Right cardiac atrium (tissue), 5 donors: ENCODE measurements at places on chromosomes 6 and 20. TPM values are rescaled to one million over a fixed set of nuclear protein-coding genes. Genes with fewer than 3 reads are reported as not detected.

PPDPF gene
- 209 TPM for total RNA-seq

LHFPL5 gene
- total RNA-seq: not detected

DNA sequence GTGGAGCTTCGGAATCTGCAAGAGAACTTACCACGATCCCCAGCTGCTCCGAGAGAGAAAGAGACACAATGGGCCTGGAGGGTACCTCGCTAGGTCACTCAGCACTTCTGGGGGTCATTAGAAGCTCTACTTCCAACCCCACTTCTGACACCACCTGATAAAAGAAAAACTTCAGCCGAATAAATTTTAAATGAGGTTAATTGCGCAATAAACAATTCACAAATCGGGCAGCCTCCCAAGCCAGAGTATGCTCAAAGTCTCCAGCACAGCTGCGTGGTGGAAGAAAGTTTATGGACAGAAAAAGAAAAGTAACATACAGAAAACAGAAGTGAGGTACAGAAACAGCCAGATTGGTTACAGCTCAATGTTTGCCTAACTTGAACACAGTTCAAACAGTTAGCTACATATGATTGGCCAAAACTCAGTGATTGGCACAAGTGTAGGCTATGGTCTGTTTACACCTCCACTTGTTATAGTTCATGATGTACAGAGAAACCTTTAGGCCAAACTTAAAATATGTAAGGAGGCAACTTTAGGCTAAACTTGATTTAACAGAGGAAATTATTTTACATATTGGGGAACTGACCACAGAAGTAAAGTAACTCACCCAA is 52.6 kb downstream of the COL11A2 start:
- no peak for DNase-seq

DNA sequence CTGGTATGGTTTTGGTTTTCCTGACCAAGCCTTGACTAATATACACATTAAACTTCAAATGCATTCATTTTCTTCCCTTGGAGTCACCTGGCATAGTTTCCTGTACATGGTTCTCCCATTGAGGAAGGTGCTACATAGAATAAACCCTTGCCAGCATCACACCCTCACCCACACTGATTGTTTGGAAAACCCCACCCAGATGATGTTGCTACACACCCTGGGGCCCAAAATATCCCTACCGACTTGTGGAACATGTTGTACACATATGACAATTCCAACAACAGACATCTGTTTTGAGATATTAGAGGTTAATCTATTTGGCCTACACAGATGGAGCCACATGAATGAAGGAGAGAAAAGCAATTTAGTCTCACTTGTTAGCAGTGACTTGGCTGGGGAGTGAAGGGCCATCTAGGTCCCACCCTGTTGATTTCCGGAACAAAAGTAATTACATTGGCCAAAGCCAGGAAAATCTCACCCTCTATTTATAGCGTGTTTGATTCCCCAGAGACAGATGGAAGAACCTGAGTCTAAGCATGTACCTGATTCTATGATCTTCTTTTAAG is 606.0 kb upstream of the BTBD3 start:
- DNase-seq: no peak

DNA sequence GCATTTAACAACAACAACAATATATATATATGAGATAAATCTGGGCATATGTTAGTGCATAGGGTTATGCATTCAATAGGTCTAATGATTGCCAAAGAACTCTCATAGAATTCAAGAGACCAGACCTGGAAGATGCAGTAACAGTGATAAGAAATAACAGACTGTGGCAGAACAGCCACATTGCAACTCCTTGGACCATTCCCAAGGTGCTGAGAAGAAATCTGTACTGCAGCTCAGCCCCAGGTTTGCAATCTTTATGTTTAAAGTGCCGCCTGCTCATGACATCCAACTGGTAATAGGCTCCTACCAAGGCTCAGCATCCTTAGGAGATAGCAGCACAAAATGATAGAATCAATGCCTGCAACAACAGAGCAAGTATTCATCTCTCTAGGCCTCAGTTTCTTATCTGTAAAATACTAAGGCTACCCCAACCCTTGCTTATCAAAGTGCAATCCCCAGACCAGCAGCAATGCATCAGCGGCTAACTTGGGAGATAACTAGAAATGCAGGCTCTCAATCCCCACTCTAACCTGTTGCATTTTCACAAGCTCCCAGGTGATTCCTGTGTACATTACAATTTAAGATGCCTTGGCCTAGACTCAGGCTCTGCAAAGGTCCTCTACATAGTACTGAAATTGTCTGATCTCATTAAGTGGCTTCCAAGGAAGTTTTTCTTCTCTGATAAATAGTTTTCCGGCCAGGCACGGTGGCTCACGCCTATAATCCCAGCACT is 30.6 kb upstream of the PIM1 start:
- no peak for DNase-seq

- DNase-seq: no peak
These were observed 54.9 kb downstream of the BCAS1 start for GRCh38 chr20:54015496-54015895.

DNA sequence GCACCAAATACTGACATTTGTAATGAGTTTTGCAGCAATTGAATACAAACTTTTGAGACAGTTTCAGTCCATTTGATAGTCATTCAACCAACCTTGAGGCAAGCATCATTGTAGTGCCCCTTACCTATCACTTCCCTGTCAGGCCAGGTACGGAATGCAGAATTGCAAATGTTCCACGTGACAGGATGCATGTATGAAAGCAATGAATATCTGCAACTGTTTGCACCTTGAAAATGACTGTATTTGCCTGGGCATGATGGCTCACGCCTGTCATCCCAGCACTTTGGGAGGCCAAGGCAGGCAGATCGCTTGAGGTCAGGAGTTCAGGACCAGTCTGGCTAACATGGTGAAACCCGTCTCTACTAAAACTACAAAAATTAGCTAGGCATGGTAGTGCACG is 146.0 kb upstream of the SCGN start:
- no peak for DNase-seq
